AG09319 (cell line): ENCODE measurements at places on chromosomes 4 and X.

GRCh38 chr4:129176864-129177263, 80.9 kb downstream of the C4orf33 start:
- no peak for DNase-seq

- DNase-seq, result no peak
These were observed 381.0 kb upstream of the BOD1L1 start for GRCh38 chr4:14008494-14008893.

GRCh38 chr4:180618396-180618795, 1624.8 kb upstream of the TENM3 start:
- no peak for DNase-seq

GRCh38 chr4:17055788-17056187, 157.3 kb upstream of the LDB2 start:
- peak; percentile 65 for DNase-seq

DNA sequence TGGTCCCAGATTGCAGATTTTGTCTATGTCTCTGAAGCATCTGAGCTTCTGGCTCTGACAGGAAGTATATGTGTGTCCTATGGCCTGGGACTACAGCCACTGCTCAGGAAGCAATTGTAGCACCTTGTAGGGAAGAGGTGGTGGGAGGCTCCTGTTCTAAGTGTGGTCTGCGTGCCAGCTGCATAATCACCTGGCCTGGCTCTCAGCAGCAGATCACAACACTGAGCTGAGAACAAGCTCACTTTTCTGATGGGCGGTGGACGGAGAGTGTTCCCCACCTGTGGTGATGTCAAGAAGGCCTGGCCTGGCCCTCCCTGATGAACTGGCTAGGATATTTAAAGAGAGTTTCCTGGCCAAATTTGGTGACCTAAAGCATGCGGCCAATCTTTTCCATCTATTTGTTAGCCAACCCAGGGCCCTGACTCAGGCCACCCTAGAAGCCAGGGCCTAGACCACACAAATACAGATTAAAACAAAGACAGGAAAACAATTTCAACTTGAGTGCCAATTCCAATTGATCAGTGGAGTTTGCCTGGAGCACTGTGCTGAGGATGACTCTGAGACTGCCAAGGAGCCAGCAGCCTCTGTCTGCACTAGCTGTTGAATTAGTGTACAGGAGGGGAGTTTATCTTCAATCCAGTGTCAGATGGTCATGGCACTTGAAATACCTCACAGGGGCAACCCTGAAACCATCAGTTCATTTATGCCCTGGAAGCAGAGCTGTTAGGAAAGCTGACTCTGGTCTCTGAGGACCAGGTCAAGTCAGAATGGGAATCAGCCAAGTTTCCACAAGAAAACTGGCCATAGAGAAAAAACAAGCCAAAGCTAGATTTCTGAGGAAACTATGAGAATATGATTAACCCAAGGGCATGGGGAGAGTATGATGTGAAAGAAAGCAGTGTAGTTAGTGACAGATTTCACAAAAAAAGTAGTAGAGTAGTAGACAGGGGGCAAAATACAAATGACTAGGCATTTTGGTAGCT, 47.4 kb downstream of the PRDM5 start:
- no peak for DNase-seq

GRCh38 chr4:151408630-151409469, at the start of gene FHIP1A:
TSS of gene FHIP1A (plus strand) at chr4:151409176. CDS start at chr4:151566260, 157,084 bp downstream.
- peak; percentile 14 for DNase-seq

GRCh38 chr4:141180991-141181761, 39.5 kb upstream of the ZNF330 start:
- DNase-seq, result no peak

- no peak for DNase-seq
These were observed 93.5 kb upstream of the AFAP1 start for GRCh38 chr4:8033067-8033755.
